LHCN-M2 (cell line): ENCODE measurements at places on chromosomes 2 and 18. TPM values are rescaled to one million over a fixed set of nuclear protein-coding genes. Genes with fewer than 3 reads are reported as not detected.

DNA sequence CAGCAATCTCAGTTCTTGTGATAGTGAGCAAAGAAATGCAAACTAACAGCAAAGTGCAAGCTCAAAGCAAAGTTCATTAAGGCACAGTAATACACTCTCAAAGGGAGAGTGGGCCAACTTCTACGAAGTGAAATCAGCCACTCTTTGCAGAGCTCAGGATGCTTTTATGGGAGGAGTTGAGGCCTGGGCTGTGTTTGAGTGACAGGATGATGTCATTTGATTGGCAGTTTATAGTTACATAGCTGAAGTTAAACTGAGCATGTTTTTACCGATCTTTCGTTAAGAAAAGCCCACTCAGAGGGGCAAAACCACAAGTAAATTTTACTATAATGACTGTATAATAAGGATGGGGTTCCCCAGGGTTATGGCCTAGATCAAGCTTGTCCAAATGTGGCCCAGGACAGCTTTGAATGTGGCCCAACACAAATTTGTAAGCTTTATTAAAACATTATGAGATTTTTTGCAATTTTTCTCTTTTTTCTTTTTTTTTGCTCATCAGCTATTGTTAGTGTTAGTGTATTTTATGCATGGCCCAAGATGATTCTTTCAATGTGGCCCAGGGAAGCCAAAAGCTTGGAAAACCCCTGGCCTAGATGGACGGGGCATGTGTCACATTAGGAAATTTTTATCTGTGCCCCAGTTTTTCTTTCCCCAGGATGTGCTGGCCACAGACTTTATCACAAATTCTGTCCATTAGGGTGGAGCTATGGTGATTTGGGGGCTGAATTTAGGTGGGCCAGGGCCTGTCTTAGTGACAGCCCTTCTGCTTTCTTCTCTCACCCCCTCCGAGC, 8.3 kb upstream of the DNAH7 start:
- DNase-seq: no peak

DNA sequence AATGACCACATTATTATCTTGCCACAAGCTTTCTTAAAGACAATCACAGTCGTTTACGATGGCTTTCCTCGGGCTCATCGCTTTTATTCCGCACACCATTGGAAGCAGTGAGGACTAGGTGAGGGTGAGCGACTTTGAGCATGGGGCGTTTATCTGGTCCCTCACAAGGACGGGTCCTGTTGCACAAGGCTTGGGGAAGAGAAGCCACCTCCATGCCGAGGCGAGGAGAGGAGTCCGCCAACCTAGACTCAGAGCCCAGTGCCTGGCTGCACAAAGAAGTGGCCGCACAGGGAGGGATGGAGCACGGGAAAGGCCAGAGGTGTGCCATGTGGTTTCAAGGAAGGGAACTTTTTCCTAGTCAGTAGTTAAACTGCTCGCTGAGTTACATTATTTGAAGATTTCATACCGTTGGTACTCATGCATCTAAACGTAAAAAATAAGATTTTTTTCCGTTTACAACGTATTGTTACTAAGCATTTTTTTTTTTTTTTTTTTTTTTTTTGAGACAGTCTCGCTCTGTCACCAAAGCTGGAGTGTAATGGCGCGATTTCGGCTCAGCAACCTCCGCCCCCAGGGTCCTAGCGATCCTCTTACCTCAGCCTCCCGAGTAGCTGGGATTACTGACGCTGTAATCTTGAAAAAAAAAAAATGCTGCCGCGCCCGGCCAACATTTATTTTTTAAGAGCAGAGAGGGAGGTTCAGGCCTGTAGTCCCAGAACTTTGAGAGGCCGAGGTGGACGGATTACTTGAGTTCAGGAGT, 849 bp upstream of the CYP27C1 start:
- DNase-seq: no peak

DNA sequence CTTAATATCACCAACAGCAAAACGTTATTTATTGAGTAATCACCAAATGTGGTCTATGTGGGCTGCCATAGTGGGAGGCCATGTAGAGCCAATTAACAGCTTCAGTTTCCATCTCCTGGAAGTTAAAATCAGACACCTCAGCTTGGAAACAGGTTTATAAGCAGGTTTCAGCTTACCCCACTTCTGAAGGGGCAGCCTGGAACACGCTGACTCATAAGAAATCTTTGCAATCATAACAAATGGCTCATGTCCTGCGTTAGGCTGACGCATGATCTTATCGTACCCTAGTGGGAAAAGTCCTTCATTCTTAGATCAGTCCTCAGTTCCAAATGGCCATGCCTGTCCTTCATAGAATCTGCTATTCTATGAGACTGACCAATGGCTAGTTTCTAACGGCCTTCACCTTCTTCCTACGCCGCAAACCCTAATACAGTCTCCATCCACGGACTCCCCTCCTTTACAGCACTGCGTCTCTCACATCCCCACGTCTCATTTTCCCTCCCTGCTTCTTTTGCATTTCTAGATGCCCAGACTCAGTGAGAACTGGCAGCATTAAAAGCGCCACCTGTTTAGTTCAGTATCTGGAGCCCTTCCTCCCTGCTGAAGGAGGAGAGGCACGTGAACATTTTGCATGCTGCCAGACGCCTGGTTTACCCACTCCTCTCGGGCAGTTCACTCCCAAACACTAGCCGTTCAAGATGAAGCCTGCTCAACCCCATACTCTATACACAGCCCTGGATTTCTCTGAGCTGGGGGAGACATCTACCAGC, 24.2 kb upstream of the BZW1 start:
- DNase-seq: peak; percentile 92

DNA sequence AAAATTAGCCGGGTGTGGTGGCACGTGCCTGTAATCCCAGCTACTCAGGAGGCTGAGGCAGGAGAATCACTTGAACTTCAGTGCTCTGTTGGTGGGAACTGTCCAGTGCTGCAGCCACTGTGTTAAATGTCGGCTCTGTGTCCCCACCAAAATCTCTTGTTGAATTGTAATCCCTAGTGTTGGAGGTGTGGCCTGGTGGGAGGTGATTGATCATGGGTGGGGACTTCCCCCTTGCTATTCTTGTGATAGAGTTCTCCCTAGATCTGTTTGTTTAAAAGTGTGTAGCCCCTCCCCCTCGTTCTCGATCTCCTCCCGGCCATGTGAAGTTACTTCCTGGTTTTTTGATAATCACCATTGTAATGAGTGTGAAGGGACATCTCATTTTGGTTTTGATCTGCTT, 9.8 kb upstream of the RPL31 start:
- DNase-seq: no peak

- DNase-seq: no peak
These were observed 312.2 kb upstream of the SMIM21 start for GRCh38 chr18:75739682-75740081.

- no peak for DNase-seq
These were observed 122.1 kb downstream of the RPIA start for GRCh38 chr2:88813612-88814011.

DNA sequence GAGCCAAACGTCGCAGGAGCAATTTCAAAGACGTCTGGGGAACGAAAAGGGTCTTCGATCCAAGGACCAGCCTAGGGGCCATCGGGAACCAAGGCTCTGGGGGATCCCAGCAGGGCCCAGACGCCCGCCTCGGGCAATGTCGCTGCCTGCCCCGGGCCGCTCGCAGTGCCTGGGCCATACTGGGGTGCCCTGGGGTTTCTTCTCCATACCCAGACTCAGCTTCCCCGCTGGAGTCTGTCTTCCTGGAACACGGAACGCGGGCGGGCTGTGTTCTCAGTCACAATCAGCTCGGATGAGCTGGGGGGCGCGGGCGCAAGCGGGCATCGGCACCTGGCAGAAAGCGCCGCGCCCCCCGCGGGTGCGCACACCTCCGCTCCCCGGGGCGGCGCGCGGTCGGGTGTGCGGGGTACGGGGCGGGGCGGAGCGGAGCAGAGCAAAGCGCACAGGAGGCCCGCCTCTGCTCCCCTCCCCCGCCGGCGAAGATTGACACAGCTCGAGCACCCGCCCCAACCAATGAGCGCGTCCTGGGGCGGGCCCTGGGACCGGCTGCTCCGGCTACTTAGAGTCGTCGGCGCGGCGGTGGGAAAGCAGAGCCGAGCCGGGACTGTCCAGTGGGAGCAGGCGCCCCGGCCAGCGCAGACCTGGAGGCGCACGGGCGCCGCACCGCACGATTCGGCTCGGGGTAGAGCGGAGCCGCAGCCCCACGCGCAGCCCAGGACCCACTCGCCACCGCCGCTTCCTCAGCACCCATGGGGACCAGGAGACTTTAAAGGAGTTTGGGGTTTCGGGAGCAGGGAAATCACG, at the start of gene LRATD1:
Gene LRATD1 (plus strand): TSS at position 585 of the 804 bp plus-strand sequence. CDS start 1,263 bp downstream, outside the sequence.
- DNase-seq: peak; percentile 71

DNA sequence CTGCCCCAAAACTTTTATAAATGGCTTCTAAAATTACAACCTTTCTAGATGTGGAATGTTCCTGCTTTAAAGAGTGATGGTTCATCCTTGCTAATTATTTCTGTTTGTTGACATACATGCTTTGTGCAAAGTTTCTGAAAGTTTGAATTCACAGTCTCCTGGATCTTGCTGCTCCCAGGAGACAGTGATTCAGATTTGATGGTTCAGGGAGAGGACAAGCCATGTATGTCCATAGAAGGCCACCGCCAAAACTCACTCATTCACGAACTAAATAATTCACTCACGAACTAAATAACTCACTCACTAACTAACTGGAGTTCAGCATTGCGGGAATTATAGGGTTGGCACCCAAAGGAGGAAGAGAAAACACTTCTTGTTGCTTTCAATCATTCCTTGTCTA, 416.5 kb upstream of the ZEB2 start:
- DNase-seq: peak; percentile 23

- DNase-seq: no peak
These were observed 92.9 kb upstream of the CSRNP3 start for GRCh38 chr2:165376571-165376975.

DNA sequence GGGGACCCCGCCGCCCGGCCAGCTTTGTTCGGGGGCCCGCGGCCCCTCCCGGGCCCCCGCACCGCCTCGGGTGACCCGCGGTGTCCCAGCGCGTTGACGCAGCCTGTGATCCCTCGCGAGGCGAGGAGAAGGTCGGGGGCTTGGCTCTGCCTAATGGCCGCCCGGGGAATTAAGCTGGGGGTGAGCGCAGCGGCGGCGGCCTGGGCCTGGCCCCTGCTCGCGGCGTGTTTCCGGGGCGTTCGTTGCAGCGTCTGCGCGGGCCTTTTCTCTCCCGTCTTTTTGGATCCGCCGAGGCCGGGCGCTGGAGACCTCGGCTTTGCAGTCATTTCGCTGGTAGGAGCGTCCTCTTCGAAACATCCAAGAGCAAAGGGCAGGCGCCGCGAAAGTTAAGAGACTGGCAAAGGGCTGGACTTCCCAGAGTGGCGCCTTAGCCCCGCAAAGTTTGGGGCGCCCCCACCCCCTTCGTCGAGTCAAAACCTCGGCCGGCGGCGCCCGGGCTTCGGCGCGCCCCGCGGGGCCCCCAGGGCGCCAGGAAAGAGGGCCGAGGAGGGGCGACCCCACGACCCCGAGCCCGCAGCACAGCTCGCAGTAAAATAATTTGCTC, 1.3 kb downstream of the SALL3 start:
- no peak for DNase-seq

GRCh38 chr2:22499082-22499839, 885.7 kb upstream of the KLHL29 start:
- no peak for DNase-seq

DNA sequence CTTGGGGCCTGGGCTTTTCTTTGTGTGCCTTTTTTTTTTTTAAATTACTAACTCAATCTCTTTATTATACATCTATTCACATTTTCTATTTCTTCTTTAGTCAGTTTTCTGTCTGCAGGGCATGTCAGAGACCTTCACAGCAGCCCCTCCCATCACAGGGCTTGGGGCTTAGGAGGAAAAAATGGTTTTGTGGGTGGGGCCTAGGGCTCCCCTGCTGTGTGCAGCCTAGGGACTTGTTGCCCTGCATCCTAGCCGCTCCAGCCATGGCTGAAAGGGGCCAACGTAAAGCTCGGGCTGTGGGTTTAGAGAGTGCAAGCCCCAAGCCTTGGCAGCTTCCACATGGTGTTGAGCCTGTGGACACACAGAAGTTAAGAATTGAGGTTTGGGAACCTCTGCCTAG, 13.8 kb downstream of the ZSCAN30 start:
- DNase-seq: no peak

GRCh38 chr2:1628893-1629292, 115.4 kb downstream of the PXDN start:
- DNase-seq: peak; percentile 53

- DNase-seq: peak; percentile 19
These were observed 1544.4 kb downstream of the LRP1B start for GRCh38 chr2:140586379-140586778.

DNA sequence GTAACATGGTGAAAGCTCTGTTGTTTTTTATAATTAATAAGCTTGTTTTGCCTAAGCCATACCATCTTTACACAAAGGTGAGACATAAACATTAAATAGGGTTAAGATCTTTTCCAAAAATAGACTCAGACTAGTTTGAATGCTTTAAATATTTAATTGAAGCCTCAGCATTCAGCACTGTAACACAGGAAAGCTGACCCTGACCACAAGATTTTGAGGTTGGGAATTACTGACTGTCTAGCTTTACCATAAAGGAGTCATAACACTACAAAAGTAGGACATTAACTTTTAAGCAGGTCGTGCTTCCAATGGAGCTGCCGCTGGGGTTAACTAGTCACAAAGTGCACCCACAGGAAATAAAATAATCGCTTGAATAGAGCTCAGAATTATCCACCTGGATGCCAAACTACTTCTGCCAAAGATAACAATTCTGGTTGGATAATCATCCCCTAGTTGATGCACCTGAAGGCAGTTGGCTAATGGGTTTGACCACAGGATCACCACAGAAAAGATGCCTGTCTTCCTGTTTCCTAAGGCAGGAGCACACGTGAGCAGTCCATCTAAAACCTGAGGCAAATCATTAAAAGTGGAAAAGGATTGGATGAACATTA, 106.2 kb downstream of the COBLL1 start:
- DNase-seq: no peak

GRCh38 chr2:119760237-119760955, 674 bp downstream of the PTPN4 start:
- DNase-seq: no peak

DNA sequence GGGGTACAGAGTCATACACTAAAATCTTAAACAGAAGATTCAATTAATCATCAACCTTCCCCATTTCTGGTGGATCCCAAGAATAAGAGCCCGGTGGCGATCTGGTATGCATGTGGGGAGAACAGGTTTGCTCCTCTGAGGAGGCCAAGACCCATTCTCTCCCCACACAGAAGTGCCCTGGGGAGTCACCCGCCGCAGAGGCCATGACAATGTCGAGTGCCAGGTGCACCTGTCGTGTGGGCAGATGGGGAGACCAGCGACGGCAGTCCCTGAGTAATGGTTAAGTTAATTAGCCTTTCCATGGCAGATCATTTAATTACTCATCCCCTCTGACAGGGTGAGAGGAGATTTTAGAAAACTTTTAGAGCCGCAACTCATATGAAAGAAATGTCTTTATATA, 345.0 kb downstream of the NCKAP5 start:
- no peak for DNase-seq

- DNase-seq: peak; percentile 64
These were observed 95.9 kb upstream of the MBOAT2 start for GRCh38 chr2:9099341-9099751.

The C1GALT1C1L gene
- total RNA-seq: 0.29 TPM in 1 of 2 replicates, not detected in the other

The SPATA3 gene
- not detected in 2 replicates for total RNA-seq

The IL18R1 gene
- 0.06 TPM in 1 of 2 replicates, not detected in the other for total RNA-seq

The LRRTM4 gene
- total RNA-seq: not detected in 2 replicates

The IL36A gene
- not detected in 2 replicates for total RNA-seq

The THOC1 gene
- 35.8 and 38.1 TPM in 2 replicates for total RNA-seq
